ENCODE measurements at places on chromosomes 11 and 22.
A peak's percentile ranks its signal among the peaks of the same experiment; 100 is the strongest.

- no peak for DNase-seq
Measured at GRCh38 chr11:116853461-116854073, 16.1 kb upstream of the APOA1 start.

GRCh38 chr11:134668796-134669195, 256.8 kb upstream of the B3GAT1 start:
- DNase-seq, result no peak

GRCh38 chr11:11149671-11150459, 203.2 kb downstream of the CSNK2A3 start:
- DNase-seq, result no peak

DNA sequence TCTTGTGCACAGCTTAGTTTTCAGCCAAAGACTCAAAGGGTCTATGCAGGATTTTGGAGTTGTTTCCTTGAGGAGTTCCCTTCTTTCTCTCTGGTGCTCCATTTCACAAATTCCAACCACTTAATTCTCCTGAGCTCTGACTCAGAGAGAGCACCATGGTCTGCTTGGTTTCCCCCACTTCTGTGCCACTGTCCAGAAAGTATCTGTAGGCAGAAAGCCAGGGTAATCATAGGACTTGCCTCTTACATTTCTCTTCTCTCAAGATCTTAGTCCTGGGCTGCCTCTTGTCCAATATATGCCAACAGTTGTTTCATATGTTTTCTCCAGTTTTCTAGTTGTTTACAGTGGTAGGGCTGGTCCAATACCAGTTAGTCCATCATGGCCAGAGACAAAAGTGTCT, 6.4 kb upstream of the MRGPRD start:
- DNase-seq, result no peak

- peak; percentile 43 for DNase-seq
Measured at GRCh38 chr22:42299586-42300258, 29.3 kb upstream of the TCF20 start.

DNA sequence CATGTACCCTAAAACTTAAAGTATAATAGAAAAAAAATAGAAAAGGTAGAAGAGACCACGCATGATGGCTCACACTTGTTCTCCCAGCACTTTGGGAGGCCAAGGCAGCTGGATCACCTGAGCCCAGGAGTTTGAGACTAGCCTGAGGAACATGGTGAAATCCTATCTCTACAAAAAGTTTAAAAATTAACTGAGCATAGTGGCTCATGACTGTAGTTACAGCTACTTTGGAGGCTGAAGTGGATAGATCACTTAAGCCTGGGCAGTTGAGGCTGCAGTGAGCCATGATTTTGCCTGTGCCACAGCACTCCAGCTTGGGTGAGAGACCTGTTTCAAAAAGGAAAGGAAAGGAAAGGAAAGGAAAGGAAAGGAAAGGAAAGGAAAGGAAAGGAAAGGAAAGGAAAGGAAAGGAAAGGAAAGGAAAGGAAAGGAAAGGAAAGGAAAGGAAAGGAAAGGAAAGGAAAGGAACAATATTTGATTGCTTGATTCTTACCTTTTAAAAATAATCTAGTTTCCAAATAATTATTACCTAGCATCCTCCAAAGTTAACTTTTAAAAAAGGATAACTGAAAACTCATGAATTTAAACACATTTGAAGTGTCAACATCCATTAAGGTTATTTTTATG, 99.9 kb upstream of the PAX6 start:
- no peak for DNase-seq

- no peak for DNase-seq
Measured at GRCh38 chr11:87203907-87204602, 166.3 kb downstream of the TMEM135 start.

DNA sequence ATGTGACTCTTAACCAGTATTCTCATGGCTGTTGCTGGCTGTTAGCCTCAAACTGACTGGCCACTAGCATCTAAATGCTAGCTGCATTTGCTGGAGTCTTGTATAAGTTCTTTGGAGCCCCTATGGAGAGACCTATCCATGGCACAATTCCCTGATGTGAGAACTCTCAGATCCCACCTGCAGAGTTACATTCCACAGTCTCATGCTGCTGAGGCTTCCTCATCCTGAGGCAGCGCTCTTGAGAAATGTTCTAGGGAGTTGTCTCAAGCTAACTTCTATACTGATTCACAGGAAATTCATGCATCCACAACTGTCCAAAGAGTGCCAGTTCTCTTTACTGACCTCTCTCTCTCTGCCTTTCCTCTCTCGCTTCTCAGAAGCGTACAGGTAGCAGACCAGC, 218.0 kb upstream of the PITPNB start:
- no peak for DNase-seq

DNA sequence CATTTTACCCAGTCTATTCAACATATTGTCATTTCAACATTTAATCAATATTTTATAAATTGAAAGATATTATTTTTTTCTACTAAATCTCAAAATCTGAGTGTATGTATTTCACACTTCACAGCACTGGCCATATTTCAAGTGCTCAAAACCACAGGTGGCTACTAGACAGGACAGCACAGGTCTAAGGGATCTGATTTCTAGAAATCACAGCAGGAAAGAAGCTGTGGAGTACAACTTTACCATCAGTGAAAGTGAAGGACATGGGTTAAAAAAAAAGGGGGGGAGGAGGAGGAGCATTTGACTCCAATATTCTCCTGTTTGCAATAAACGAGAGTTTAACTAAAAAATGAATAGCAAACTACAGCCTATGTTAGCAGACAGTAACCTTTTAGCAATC, 4.5 kb downstream of the PRDM10 start:
- no peak for DNase-seq

- no peak for DNase-seq
Measured at GRCh38 chr11:69044111-69045013, 4.4 kb upstream of the TPCN2 start.

GRCh38 chr11:126739499-126740145, 260.9 kb downstream of the KIRREL3 start:
- DNase-seq, result no peak

DNA sequence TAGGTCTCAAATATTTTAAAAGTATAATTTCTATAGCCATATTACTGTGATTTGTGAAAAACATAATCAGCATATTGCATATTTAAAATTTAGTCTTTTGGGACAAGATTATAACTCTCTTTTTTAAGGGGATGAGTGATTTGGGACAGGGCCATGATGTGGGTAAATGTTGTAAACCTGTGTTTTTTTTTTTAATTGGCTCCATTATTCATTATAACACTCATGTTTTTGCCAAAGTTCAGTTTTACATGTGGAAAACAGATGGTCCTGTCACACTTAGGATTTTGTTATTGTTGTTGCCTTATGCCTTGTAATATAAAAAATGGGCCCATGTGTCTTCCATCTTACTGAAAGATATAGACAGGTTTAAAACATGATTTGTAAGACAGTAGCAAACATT, 1413.5 kb upstream of the RAG2 start:
- no peak for DNase-seq

DNA sequence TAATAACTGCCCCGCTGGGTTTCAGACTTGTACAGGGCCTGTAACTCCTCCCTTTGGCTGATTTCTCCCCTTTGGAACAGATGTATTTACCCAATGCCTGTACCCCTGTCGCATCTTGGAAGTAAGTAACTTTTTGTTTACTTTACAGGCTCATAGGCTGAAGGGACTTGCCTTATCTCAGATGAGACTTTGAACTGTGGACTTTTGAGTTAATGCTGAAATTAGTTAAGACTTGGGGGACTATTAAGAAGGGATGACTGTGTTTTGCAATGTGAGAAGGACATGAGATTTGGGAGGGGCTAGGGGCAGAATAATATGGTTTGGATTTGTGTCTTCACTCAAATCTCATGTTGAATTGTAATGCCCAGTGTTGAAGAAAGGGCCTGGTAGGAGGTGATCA, 62.0 kb downstream of the TRPC6 start:
- no peak for DNase-seq

DNA sequence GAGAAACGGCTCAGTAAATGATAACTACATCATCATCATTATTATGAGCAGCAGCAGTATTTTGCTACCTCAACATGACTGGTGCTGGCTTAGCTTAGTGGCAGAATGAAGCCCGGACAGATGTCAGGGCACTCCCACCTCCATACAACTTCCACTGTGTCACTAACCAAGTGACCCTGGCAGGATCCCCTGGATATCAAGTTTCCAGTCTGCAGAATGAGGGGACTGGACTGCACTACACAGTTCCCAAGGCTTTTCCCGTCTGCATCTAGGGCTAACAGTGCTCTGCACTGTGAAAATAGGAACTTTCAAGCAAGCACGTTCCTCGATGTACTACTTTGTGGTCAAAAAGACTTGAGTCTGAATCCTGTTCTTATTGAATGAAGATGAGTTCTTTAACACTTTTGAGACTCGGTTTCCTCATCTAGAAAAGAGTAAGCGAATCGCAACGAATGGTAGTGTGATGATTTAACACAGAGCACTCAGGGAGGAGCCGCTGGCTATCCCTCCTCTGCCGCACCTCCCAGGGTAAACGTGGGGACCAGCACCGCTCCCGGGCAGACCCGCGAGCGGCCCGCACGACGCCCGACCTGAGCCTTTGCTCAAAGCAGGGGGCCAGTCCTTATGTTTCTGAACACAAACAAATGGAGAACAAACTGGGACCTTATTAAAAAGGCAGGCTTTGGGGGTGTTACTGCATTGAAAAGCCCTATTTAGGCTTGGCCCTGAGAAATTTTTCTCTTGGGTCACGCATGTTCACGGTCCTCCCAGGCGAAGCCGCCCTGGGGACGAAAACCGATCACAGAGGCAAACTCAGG, 910 bp downstream of the CLTCL1 start:
- DNase-seq, result no peak

- no peak for DNase-seq
Measured at GRCh38 chr11:26297189-26297975, 34.5 kb upstream of the ANO3 start.

DNA sequence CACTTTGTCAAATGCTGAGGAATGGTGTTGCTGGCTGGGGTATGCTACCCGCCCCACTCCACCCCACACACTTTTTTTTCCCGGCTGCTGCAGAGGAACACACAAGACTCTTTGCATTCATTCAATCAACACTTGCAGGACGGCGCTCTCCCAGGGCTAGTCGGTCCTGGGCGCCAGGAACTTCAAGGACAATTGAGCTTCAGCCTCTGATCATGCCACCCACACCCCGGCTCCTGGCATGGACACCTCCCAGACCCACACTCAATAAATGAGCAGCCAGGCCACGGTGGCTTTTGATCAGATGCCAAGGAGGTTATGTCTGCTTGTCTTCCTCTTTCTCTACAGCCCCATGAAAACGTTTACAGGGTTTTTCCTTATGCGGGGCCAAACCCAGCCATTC, 19.8 kb downstream of the TPST2 start:
- DNase-seq, result no peak

- no peak for DNase-seq
Measured at GRCh38 chr11:12862696-12863469, 146.2 kb upstream of the RASSF10 start.

DNA sequence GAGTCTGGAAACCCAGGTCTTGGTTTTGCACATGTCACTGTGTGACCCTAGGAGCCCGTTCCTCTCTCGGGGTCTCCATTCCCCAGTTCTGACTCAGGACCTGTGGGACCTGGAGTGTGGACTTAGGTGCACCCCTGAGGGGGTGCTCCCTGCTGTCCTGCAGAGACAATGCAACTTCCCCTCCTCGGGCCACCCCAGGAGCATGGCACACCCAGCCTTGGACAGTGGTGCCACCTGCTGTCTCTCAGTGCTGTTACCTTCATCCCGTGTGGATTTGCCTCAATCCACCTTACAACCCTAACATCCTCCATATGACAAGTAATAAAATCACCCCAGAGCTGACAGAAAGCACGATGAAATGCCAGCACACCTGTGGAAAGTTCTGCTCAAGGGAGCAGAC, 27.5 kb upstream of the CRYBB3 start:
- DNase-seq, result peak; percentile 5

- DNase-seq, result no peak
Measured at GRCh38 chr11:14519597-14519916, 629 bp downstream of the PSMA1 start.

DNA sequence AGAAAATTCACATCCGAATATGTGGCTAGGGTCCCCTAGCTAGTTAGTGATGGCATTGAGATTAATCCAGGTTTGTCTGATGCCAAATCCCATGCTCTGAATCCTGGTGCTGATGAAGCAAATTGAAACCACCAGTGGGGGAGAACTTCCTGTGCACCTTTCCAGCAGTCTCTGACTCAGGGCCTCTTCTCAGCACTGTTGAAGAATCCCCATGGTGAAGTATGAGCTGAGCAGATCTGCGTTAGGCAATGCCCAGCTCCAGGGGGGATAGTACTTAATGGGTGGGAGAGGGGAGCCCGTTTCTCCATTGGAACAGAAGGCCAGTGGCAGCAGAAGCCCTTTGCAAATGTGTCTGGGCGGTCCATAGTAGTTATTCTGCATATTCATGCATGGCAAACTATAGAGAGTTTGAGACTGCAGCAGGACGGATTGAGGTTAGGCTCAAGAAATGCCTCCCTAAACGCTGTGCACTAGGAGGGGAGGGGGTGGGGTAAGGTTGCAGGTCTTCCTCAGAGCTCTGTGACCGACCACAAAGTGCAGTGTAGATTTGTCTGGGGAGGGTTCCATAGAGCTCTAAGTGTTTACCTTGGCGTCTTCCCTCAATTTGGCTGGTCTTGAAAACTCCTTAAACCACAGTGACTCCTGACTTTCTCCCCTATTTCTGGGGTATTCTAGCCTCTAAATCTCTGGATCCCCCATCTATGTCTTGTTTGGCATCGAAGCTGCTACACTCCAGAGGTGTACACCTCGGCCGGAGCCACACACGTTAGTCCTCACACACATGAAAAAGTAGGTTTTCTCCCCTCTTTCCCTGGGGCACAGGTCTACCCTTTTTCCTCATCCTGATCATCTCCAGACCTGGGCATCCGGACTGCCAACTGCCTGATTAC, 4.8 kb downstream of the POU2F3 start:
- no peak for DNase-seq

DNA sequence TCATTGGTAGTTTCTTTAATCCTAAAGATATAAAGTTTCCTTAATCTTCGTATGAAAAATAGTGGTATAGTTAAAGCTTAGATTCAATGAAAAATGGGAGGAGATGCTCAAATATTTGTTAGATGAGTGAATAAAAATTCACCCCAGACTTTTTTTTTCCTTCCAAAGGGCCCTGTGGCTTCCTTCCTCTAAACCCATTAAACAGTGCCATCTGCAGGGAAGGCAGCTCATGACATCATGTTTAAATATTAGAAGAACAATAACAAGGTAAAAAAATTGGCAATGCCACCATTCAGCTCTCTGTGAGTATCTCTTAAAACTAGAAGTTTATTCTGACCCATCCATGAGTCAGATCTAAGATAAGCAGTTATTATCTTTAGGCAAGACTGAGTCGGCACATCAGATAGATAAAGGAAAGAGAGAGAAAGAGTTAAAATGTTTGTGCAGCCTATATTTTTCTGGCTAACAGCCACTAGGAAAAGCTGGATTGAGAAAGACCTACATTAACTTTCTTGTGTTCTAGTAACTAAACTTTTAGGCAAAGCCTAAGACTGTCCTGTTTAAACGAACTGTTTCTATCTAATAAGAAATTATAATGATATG, 19.1 kb upstream of the OOSP1 start:
- DNase-seq, result no peak
